ENCODE measurements at places on chromosomes 2 and 18.

- peak; percentile 51 for DNase-seq
Observed at GRCh38 chr2:55839182-55839819, 84.3 kb downstream of the EFEMP1 start.

GRCh38 chr18:76364282-76365259, 130.5 kb downstream of the ZNF516 start:
- DNase-seq = no peak

- no peak for DNase-seq
Observed at GRCh38 chr18:34886177-34886576, 155.0 kb upstream of the MAPRE2 start.

DNA sequence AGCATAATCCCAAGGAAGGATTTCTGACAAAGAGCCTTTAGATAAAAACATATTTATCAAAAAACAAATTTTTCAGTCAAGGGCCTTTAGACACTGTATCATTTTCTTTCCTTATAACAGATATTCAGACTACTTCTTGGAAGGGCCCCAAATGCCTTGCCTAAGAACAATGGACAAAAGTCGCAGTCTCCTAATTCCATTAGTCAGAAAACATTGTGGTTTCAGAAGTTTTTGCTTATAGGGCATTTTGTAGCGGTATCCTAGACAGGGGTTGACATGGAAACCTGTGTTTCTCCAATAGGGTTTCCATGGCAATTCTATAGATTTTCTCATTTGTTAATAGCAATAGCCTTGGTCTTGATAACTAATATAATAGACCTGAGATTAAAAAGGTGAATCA, 36.7 kb upstream of the AGPS start:
- peak; percentile 14 for DNase-seq

- DNase-seq = peak; percentile 71
Observed at GRCh38 chr2:190069936-190070696, 7.6 kb upstream of the MSTN start.

DNA sequence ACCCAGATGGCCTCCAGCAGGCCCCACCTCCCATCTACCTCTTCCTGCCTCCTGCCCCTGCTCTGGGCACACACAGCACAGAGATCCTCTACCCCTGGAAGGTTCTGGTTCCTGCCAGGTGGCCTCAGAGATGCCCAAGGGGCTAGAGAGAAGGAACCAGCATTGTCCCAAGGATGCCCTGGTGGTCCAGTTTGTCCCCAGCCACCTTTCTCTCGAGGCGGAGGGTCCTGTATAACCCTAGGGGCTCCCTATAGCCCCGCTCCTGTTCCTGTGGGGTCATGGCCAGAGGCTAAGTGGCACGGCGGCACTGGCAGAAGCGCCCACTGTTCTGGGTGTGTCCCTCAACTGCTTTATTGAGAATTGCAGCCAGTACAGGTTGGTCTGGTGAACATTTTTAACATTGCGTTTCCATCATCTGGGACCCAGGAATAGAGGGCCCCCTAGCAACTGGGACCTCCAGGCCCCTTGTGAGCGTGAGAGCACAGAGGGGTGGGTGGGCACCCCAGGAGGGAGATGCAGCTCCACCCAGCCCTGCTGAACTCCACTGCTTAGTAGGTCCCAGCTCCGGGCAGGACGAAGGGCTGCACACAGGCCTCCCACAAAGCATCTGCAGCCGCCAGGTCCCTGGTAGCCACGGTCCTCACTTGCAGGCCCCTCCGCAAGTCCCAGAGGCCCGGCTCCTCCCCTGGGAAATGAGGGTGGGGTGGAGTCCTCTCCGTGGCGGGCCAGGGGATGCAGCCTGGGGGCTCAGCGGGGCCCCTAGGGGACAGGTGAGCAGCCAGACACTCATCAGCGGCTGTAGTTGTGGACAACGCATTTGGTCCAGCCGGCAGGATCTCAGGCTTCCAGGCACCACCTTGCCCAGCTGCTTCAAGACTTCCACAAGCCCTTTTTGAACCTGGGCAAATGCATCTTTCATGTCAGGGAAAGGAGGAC, 33.1 kb downstream of the GPC1 start:
- no peak for DNase-seq

- DNase-seq = peak; percentile 51
Observed at GRCh38 chr2:181077128-181077709, 96.8 kb downstream of the UBE2E3 start.

- DNase-seq = no peak
Observed at GRCh38 chr2:65495251-65495877, 63.0 kb upstream of the SPRED2 start.

DNA sequence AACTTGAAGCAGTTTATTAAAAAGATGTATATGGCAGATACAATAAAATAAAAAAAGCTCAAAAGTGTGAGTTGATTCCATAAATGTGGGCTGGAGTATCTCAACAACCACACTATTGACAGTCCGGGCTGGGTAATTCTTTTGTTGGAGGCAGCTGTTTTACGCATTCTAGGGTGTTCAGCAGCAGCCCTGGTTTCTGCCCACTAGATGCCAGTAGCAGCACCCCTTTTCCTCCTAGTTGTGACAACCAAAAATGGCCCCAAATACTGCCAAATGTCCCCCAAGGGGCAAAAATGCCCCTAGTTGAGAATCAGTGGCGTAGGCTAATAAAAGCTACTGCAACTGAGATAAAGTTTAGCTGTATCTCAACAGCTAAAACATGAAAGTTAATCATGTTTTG, 44.8 kb downstream of the CHMP3 start:
- no peak for DNase-seq

GRCh38 chr2:177129610-177130009, 83.0 kb upstream of the HNRNPA3 start:
- DNase-seq = no peak

DNA sequence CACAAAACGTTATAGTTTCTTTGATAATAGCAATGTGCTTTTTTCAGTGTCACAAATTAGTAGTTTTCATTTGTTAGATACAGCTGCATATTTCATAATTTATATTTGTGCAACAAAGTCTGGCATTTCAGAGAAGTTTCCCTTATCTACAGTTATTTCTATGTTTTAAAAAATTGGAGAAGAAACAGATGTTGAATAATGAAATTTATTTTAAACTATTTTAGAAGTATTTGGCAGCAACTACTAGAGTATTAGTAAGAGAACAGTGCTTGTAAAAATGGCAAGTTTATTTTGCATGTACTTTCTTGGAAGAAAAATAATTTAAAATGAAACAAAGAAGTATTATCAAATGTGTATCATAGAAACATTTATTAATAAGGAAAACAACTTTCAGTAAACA, 68.6 kb upstream of the COL5A2 start:
- DNase-seq = peak; percentile 32

DNA sequence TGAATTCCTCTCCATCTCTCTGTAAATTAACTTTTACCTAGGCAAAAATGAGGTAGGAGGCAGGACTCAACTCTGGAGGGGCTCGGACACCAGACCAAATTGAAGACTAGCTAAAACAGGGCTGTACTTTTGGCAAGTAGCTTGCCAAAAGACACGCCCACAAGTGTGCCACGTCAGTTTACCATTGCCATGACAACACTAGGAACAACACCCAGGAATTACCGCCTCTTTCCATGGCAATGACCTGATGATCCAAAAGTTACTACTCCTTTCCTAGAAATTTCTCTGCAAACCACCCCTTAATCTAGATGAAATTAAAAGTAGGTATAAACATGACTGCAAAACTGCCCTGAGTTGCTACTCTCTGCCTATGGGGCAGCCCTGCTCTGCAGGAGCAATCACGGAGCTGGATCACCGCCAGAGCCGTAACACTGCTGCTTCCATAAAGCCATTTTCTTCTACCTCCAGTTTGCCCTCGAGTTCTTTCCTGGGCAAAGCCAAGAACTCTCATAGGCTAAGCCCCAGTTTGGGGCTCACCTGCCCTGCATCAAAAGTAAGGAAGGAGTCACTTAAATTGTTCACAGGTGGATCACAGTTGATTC, 66.0 kb upstream of the FAM136A start:
- DNase-seq = peak; percentile 11

DNA sequence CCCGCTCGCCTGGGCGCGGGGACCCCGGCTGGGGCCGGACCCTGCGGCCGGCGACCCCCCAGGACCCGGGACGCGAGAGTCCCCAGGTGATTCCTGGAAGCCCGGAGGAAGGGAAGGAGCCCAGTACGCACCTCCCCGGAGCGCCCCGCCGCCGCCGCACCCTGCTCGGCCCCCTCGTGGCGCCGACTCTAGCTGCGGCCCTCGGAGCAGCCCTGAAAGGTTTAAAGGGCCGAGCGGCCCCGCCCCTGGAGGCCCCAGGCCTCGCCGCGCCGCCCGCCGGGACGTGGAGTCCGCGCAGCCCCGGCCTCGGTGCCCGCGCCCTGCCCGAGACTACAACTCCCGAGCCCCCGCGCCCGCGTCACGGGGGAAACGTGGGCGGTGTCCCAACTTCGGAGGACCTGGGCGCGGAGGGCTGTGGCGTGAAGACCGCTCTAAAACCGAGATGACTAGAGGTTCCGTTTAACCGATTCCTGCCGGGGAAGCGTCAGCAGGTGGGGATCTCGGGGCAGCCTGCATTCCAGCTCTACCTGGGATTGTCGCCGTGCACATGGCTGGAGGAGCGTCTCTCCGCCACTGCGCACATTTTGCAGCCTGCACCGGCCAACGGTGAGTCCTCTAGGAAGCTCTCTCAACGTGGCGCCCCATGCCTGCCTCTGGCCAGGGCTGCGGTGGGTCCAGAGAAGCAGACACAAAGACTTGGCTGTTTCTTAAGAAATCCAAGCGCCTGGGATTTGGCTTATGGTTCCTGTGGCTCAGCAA, at the start of gene TMEM150A:
TSS of gene TMEM150A (minus strand) at position 223 of the 759 bp plus-strand sequence. CDS start 750 bp downstream, outside the sequence.
- DNase-seq = peak; percentile 86

DNA sequence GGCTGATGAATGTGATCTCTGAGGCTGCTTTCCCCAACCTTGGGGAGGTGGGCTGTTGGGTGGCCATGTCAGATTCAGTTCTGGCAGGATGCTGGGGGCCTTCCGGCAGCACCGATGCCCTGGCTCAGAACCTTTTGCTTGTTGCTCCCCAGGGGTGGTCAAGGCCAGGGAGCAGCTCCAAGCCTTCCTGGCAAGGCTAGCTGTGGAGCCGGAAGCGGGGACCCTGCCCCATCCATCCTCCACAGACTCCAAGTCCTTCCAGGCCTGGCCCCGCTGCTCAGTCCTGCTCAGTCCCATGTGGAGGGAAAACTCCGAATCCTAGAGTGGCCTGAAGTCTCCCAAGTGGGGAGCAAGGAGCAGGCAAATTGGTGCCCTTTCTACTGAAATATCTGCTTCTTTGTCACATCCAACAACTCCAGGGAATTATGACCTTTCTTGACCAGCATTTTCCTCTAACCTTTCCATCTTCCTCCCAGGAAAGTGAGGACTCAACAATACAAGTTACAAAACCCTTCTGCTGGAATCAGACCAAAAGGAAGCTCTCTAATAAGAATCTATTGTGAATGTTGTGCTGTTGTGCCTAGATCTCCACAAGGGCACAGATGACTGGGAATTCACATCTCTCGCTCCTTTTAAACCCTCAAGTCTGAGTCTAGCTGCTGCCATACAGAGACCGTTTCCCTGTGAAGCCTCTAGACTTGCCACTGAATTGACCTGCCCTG, 134.0 kb downstream of the MCFD2 start:
- no peak for DNase-seq

- DNase-seq = no peak
Observed at GRCh38 chr2:48901416-48901815, 145.9 kb upstream of the LHCGR start.

DNA sequence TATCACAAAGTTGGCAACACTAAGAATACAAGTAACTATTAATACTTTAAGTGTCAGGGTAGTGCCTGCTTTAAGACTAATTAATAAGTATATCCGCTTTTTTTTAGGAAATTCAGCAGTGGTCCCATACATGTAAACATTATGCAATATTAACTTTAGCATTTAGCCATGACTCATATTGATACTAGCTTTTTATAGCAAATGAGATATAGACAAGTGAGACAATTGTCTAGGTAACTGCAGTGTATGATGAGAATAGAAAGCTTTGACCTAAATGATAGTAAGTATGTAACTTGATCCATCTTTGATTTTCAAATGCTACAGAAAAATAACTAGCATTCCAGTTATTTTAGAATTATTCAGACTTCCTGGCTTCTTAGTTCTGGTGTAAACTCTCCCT, 27.4 kb upstream of the VRK2 start:
- DNase-seq = no peak

- no peak for DNase-seq
Observed at GRCh38 chr2:11832531-11832930, 86.1 kb downstream of the LPIN1 start.

DNA sequence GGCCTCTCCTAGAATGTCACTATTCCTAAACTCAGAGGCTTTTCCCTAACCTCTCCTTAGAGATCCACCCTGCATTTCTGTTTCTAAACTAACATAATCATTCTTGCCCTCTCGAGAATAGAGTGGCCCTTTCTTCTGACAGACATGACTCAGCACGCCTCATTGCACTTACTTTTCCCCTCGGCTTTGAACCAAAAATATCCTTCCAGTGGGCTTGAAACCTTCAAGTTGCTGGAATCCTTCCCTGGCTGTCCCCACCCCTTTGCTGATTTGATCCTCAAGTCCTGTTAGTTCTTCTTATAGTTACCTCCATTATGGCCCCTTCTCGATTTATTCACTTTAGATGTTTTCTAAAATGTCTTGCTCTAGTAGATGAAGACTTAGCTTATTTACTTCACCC, 158.0 kb downstream of the LTBP1 start:
- DNase-seq = no peak

DNA sequence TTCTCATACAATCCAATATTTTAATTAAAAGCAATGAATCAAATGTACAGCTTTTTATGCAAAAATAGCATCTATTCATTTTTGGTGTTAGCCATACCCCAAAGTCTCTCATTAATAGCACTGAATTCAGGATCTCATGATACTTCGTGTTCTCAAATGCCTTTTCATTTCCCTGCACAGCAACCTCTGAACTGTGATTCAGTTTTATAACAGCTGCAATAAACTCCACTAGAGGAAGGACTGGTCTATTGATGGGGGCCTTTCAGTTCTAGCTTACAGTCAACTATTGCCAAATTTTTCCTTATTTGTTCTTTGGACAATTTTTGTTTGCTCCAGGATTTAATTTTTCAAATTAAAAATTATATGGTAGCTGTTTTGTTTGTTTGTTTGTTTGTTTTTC, 4.8 kb upstream of the TMEM87B start:
- no peak for DNase-seq

DNA sequence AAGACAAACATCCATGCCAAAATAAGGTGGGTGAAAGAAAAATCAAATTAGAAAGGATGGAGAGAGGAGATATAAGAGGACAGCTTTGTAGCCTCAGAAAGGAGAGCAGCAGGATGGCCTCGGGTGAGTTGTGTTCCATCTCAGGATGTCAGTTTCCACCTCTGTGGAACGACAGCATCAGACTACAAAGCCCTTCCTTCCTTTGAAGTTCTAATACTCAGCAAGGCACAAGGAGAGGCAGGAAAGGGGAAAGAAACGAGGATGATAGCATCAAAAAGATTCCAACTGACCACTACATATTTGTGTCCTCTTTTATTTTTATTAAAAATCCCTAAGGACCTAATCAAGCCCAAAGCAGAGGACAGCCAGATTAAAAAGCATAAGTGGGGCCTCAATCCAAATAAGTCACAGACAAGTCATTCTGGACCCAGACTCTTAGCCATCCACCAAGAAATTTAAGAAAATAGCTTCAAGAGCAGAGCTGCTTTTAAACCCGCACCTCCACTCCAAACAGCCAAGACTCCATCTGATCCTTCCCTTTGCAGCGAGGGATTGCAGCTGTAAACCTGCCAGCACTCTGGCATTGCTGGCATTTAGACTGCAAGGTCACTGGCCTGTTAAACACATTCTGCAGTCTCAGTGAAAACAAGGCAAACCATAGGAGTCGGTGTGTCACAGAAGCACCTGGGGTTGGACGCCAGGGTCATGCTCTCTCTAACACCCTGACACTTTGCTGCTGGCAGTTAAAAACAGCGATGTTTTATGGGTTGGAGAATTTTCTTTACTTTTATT, 314.5 kb upstream of the CHAC2 start:
- no peak for DNase-seq

- DNase-seq = no peak
Observed at GRCh38 chr2:55160422-55160821, 71.7 kb downstream of the CLHC1 start.

Data from amniotic epithelial cell (primary cell).